ENCODE measurements at places on chromosomes 3 and 15. TPM values are rescaled to one million over a fixed set of nuclear protein-coding genes. Genes with fewer than 3 reads are reported as not detected.

GRCh38 chr3:64575211-64575844 is 112.5 kb downstream of the ADAMTS9 start:
- no peak for DNase-seq

DNA sequence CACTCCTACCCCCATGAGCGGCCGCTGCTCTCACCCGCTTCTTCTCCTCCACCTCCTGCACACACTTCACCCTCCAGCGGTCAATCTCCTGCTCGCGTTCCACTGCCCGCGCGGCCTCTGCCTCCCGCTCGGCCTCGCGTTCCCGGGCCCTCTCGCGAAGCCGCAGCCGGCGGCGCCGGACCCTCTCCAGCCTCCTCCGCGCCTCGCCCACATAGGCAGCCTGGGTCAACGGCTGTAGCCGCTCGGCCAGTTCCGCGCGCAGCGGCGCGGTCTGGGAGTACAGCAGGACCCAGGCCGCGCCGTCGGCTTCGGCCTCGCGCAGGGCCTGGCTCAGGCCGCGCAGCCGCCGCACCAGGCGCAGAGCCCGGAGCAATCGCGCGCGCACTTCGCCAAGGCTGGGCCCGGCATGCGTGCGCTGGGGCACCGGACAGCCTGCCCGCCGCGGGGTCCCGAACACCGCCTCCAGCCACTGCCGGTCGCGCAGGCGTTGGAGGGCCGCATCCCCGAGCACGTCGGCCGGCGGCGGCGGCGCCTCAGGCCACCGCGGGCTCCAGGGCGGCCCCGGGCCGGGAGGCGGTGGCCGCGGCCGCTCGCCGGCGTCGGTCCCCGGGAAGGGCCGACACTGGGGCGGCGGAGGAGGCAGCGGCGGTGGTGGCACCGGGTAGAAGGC is 595 bp downstream of the PDCD7 start:
- no peak for DNase-seq

Gene ARGFX
- not detected for total RNA-seq

- DNase-seq, result no peak
These were observed 28.8 kb downstream of the XRN1 start for GRCh38 chr3:142418926-142419592.

Gene CNTN4
- 6.6 TPM for total RNA-seq

Gene SEMA4B
- 72.8 TPM for total RNA-seq

Gene CFAP161
- not detected for total RNA-seq

Gene DPP8
- total RNA-seq, result 47.0 TPM

Gene PCBP4
- total RNA-seq, result 51.2 TPM

- no peak for DNase-seq
These were observed 36.2 kb upstream of the FILIP1L start for GRCh38 chr3:100150473-100150872.

- DNase-seq, result no peak
These were observed 52.5 kb upstream of the CHRM5 start for GRCh38 chr15:33915571-33916407.

Gene ZNF385D
- total RNA-seq, result 4.3 TPM

Gene STRIT1
- not detected for total RNA-seq

DNA sequence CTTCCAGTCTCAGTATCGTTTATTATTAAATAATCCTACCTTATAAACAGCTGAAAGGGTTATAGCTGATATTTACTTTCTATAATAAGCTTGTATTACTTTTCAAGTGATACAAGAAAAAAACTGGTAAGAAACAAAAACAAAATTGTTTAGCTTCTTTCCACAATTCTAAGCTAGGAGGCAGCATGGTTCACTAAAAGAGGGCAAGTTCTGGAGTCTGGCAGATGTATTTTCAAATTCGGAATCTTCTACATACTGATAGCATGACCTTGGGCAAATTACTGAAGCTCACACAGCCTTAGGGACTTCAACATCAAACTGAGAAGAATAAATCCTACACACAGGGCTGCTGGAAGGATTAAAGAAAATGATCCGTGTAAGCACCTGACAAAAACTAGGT is 15.4 kb downstream of the C15orf62 start:
- DNase-seq, result no peak

Gene LDHAL6B
- total RNA-seq, result not detected

- DNase-seq, result no peak
These were observed 130.2 kb upstream of the ATP2B2 start for GRCh38 chr3:10635446-10636076.

- DNase-seq, result peak; percentile 66
These were observed 307.7 kb upstream of the C2CD4B start for GRCh38 chr15:62472616-62473299.

DNA sequence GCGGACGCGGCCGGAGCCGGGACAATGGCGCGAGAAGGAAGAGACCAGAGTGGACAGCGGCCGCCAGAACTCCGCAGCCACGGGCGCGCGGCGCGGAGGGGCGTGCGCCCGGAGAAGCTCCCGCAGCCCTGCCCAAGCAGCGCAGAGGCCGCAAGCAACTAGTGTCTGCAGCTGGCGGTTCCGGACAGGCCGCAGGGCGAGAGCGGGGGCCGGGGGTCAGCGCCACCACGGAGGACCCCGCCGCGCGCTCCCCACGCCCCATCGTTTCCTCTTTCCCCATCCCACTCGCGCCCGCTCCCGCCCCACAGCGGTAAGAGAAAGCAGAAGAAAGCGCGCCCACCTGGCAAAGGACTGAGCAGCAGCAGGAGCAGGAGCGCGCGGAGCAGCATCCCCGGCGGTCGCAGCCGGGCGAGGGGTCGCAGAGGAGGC is 440 bp downstream of the PRTG start:
- no peak for DNase-seq

DNA sequence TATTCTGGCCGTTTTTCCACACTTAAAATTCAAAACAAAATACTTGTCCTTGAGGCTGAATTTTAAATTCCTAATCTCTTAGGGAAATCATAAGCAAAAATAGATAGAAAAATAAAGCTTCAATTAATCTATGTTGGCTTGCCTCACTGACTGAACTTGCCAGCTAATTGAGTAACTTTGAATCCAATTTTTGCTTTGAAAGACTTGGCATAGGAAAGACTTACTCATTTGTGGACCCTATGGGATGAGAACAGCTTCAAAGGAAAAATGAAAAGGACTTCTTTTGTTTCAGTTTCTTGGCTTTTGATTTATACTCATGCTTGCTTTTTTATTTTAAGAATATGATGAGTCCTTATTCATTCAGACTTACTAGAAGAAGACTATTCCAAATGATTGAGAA is 370.7 kb upstream of the RARB start:
- no peak for DNase-seq

Gene BUB1B
- total RNA-seq, result 1.9 TPM

DNA sequence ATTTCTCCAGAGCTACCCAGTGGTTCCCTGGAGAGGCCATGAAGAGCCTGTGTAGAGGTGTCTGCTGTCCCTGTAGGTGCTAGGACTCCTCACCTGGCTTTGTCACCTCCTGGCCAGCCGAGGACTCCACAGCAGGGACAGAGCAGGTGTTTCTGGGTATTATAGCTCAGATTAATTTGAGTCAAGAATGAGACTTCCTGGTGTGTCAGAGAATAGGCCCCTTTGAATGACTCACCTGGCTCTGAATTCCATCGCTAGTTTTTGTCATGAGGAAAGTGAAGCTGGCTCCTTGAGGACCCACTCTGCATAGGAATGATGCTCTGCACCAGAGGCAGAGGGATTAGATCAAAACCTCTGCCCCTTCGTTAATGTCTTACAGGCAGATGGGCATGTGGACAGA is 167.5 kb upstream of the TOPAZ1 start:
- no peak for DNase-seq

Gene WHAMM
- total RNA-seq, result 10.8 TPM

DNA sequence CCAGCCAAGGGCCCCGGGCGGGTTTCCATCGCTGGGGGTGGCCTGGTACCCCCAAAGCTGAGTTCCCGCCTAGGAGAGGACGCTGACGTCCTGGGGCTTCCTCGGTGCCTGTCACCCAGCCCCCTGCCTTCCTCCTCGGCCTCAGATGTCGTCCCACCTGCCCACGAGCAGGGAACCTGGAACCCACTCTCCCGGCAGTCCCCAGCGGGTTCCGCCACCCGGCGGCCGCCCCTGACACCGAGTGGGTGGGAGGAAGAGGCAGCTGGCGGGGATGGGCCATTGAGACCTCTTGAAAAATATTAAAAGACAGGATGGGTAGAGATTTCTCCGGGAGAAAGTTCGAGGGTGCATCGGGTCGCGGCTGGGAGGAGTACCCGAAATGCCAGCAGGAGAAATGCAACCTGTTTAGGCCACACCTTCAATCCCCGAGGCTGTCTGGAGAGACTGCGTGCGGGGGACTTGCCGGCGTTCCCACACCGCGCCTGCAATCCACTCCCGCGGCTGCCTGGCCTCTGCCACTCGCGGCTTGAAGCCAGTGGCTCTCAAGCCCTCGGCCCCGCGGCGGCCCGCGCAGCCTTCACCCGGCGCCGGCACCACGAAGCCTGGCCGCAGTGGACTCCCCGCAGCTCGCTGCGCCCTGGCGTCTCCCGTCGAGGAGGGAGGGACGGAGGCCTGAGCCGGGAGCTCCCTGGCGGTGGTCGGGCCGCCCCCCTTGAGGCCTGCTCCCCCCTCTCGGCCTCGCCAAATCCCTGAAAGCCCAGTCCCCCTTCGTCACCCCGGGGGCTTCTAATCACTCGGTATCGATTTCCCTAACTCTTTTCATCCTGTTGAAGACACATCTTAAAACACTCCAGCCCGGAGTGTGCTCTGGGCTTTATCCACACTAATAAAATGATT is 8.6 kb upstream of the NR2F2 start:
- DNase-seq, result no peak

Gene DUOX1
- total RNA-seq, result 0.80 TPM

GRCh38 chr3:70740872-70741271 is 428.4 kb upstream of the MDFIC2 start:
- no peak for DNase-seq

Gene IL17RD
- total RNA-seq, result 3.0 TPM

Gene RHCG
- 1.5 TPM for total RNA-seq

Gene HESX1
- 1.3 TPM for total RNA-seq

Gene SAMD7
- not detected for total RNA-seq

DNA sequence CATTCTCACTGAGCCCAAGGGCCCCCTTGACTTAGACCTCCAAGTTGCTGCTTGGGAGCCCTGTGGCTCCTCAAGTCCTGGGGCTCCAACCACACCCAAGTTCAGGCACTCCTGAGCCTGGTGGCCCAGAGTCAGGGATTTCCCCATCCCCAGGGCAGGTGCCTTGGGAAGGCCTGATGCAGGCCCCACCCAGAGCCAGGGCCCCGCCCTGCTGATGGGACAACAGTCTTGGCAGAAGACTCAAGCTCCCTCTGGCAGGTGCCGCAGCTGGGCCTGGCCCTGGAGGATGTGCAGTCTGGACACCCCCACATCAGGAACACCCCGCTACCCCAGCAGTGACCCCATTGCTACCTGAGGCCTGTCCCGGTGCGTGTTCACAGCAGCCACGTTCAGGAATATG is 17.7 kb upstream of the SHISA5 start:
- no peak for DNase-seq

DNA sequence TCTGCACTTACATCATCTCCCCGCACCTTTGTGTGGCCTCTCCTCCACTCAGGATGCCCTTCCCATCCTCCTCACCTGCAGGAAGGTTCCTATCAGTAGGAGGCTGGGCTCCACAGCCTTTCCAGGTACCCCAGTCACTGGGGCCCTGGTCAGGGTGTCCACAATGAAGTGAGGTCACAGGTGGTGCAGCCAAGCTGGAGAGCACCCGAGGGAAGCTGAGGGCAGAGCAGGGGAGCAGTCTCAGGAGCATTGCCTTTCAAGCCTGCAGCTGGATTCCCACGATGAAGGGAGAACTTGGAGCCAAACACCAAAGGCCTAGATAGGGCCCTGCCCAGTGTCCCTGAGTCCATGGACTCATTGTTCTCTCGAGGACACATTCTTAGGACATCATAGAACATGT is 23.6 kb downstream of the MGLL start:
- no peak for DNase-seq

DNA sequence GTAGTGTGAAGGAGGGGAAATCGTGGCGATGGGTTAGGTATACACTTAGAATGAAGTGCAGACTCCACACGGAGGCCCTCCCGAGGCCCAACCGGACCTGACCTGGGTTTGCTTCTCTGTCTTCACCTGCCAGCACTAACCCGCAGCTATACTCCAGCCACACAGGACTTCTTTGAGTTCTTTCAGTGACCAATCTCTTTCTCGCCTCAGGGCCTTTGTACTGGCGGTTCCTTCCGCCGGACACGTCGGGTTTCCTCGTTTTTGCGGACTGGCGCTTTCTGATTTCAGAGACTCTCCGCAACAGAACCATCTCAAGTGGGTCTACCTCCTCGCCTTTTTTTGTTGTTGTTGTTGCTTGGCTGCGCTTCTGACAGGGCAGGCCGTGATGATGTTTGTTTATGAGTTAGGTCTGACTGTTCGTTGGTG is at the start of gene NEIL1:
TSS of gene NEIL1 (plus strand) at position 244 of the 426 bp plus-strand sequence. CDS start 1,867 bp downstream, outside the sequence.
- no peak for DNase-seq

Gene CELF6
- 3.5 TPM for total RNA-seq

Gene NPAP1
- total RNA-seq, result not detected

DNA sequence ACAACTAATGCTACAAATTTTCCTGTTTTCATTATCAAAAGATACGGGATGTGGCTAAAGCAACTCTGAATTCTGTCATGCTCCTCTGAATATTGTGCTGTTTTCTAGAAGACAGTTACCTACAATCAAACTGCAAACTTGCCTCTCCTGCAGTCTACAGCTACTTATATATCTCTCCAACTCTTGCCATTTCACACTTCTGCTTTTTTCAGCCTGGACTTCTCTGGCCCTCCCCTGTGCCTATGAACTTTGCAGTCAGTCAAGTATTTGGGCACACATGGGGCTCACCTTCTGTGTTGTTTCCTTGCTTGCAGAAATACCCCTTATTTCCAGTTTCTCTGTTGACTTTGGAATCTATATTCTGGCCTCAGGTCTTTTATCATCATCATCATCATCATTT is 575.6 kb downstream of the GRM7 start:
- no peak for DNase-seq

DNA sequence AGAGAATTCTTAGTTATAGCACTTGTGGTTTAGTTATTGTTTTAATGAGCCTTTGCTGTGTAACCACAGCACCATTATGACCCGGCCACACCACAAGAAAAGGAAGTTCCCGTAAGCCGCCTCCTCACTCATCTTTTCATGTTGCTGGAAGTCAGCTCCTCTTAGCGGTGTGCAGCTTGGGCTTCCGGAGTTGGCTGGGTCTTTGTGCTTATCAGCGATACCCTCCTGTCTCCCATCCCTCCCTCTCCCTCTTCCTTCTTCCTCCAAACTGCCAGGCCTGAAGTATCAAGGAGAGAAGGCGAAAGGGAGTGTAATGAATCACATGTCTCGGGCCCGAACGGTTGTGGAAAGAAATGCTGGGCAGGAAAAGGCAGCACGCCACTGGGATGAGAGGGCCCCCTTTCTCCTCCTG is 353.5 kb downstream of the MCTP2 start:
- no peak for DNase-seq

Gene PROK2
- not detected for total RNA-seq

- DNase-seq, result no peak
These were observed 412.4 kb upstream of the CBLB start for GRCh38 chr3:106281221-106281620.

- no peak for DNase-seq
These were observed 89.7 kb upstream of the PHLDB2 start for GRCh38 chr3:111769110-111769991.

DNA sequence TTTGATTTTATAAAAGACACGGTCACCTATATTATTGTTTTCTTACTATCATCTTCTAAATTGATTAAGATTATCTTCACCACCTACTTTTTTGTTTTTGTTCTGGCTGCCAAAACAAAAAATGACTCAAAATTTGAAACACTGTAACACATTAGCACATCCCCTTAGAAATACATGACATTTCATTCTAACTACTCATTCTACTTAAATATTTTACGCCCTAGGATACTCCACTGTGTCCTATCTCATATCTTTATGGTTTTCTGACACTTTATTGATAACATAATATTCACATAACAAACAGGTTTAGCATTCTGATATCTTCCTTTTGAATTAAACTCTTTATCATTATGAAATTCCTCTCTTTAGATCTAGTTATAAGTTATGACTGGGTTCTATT is 656.2 kb downstream of the GBE1 start:
- DNase-seq, result no peak
